ENCODE measurements at places on chromosomes 4 and X.

GRCh38 chrX:46903458-46904242 lies 8.6 kb upstream of the JADE3 start:
- peak; percentile 67 for DNase-seq

- no peak for DNase-seq
Measured at GRCh38 chr4:26402458-26402857, 81.6 kb downstream of the RBPJ start.

- no peak for DNase-seq
Measured at GRCh38 chr4:67922697-67923096, 38.9 kb upstream of the TMPRSS11D start.

- DNase-seq: no peak
Measured at GRCh38 chr4:33133723-33134122, 2413.6 kb downstream of the PCDH7 start.

GRCh38 chr4:46124773-46125413 lies 1.0 kb upstream of the GABRG1 start:
- DNase-seq: peak; percentile 66

DNA sequence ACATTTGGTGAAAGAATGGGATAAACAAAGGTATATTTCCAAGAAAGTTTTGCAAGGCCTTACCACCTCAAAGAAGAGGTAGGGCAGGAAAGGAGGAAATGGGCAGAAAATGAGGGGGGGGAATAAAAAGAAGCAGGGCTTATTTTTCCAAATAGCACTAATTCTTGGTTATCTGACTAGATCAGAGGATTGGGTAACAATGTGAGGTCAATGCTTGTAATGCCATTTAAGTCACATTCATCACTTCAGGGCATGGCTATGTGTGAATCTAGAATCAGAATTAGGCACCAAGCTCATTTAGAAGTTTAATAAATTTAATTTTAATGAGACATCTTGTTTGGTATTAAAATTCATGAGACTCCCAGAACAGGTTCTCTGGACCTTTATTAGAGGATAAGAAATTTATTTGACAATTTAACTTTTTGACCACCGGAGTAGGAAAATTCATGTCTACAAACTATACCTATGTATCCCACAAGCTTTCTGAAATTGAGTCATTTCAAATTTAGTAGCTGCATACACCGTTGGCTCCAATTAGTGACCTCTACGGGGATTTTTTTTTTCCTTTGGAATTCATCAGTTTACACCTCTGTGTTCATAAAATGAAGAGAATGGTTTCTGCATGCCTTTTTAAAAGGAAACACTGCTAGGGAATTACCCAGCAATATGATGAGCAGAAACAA lies 1.4 kb upstream of the STS start:
- no peak for DNase-seq
